ENCODE measurements at places on chromosomes 6 and 20.

DNA sequence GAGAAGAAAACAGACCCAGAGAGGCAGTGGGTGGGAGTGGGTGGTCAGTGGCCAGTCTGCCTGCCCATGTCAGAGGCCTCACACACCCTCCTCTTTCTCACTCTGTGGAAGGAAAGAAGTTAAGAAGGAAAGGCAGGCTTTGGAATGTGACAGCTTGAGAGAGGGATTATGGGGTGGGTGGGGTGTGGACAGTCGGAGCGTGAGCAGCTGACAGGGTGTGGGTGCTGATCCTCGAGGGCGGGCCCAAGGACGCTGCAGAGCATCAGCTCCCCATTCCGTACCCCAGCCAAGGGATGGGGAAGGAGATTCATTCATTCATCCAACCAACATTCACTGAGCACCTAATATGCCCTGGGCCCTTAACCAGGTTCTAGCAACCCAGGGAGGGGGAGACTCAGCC lies 4.8 kb downstream of the TGM6 start:
- no peak for DNase-seq

DNA sequence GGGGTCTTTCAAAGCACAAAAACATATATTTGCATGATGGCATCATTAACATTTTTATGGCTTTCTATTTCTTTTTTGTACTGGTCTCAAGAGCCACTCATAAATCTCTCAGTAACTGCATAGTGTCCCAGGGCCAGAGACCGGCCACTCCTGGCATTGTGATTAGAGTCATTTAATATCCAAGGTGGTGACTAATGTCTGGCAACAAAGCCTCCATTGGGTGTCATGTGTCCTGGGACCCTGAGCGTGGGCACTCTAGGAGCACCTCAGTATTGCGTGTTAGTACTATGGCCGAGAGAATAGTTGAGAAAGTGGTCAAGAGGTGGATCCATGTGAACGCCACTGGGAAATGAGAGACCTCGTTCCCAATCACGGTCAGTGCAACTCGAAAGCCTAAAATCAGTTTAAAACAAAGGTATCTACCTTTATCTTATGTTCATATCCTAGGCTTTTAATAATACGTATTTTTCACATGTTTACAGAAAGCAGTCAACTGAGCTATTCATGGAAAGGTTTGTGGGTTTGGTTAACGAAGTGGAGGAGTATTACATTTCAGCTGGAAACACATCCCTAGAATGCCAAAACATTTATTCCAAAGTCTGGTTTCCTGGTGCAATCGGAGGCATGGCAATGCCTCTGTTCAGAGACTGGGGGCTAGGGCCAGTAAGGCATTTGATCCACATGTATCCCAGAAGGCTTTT lies 2.7 kb upstream of the ESR1 start:
- DNase-seq, result no peak

GRCh38 chr20:45338121-45339030 lies 9.8 kb downstream of the SDC4 start:
- DNase-seq, result peak; percentile 46

- no peak for DNase-seq
Observed at GRCh38 chr6:72850469-72850868, 228.6 kb downstream of the KCNQ5 start.

GRCh38 chr20:40192529-40192928 lies 496.5 kb downstream of the MAFB start:
- DNase-seq, result no peak

GRCh38 chr6:151292974-151293687 lies 53.4 kb downstream of the AKAP12 start:
- peak; percentile 87 for DNase-seq

- no peak for DNase-seq
Observed at GRCh38 chr20:63057171-63058117, 50.7 kb upstream of the BHLHE23 start.

GRCh38 chr6:62285612-62286469 lies at the start of gene KHDRBS2:
KHDRBS2 (minus strand) TSS chr6:62286225.
- no peak for DNase-seq

- no peak for DNase-seq
Observed at GRCh38 chr6:79033279-79033678, 44.8 kb downstream of the PHIP start.

DNA sequence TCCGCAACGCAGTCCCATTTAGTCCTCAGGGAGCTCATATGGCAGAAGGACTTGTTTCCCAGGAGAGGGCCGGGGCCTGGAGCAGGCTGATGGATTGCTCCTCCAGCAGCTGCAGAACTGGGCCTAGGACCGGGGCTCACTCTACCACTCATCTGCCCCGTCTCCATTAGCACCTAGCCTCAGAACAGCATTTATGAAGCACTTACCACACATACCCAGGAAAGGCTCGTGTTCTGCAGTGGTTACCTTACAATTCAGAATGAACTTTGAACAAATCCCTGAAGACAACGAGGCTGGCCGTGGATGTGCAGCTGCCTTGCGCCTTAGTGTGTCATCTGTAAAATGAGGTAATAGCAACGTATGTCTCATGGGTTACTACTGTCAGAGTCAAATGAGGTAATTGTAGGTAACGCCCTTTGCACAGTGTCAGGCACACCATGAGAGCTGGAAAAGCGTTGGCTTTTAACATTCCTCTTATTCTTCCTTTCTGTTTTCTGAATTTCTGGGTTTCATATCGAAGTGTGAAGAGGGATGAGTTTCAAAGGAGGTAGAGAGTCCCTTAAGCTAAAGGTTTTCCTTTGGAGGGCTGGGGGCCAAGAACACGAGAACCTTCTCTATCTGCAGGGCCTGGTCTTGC lies 46.3 kb upstream of the CD93 start:
- DNase-seq, result no peak

DNA sequence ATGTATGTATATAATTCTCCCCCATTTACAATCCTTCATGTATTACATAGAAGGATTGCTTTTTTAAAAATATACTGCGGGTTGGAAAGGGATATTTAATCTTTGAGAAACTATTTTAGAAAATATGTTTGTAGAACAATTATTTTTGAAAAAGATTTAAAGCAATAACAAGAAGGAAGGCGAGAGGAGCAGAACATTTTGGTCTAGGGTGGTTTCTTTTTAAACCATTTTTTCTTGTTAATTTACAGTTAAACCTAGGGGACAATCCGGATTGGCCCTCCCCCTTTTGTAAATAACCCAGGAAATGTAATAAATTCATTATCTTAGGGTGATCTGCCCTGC lies 3.6 kb downstream of the FOXC1 start:
- no peak for DNase-seq

DNA sequence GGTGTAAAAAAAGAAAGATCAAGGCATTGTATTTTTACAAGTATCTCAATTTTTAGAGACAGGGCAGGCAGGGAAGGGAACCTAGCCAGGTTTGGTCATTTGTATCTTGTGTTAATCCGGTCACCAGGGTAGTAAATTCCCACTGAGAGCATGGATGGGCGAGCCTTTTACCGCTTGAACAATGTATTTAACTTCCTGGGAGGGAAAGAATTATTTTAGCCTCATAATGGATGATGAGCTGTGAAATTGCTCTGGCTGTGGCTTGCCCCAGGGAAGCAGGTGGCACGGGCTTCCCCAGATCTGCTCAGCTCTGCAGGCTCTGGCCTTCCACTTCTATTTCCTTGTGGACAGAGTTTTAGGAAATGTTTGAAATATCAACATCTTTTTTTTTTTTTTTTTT lies 72.9 kb downstream of the TOX2 start:
- no peak for DNase-seq

- DNase-seq, result no peak
Observed at GRCh38 chr6:82283771-82284410, 36.3 kb upstream of the IBTK start.

GRCh38 chr6:5025911-5026819 lies 22.3 kb upstream of the RPP40 start:
- DNase-seq, result peak; percentile 43

DNA sequence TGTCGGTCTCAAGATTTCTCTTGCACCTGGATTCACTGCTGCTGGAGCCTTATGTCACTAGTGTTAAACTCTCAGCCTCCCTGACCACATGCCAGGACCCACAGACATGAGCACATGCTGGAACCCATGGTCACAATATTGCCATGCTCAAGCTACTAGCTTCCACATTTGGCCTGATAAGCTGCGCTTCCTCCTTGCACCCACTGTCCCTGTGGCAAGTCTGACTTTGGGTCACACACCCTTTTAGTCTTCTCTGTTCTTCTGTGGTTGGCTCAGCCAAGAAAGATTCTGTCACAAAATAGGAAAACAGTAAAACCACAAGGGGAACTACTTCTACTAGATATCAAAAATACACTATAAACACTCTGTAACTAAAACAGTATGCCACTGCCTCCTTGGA lies 68.9 kb upstream of the HDAC2 start:
- DNase-seq, result no peak

DNA sequence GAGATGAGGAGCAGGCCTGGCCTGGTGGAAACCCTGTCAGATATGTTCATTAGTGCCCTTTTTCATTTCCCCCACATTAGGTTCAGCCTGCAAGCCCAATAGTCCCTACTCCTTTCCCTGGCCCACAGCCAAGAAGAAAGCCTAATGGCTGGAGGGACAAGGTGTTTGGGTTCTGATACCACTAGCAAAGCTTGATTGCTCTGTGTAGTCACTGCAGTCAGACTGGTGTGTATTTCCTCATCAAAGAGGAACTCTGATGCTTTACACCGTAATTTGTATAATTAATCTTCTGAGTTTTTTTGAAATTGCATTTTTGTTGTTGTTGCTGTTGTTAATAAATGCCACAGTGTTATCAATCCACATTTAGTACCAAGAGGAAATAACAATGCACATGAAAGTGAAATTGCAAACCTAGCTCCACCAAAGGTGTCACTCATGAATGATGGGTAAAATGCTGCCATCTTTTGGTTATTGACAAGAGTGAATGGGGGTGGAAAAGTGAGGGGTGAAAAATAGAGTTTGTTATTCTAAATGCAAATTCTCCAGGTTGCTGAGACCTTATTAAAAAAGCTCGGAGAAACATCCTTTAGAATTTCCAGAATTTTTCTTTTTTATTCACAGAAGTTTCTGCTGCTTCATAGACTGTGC lies 320.2 kb upstream of the POU3F2 start:
- no peak for DNase-seq

DNA sequence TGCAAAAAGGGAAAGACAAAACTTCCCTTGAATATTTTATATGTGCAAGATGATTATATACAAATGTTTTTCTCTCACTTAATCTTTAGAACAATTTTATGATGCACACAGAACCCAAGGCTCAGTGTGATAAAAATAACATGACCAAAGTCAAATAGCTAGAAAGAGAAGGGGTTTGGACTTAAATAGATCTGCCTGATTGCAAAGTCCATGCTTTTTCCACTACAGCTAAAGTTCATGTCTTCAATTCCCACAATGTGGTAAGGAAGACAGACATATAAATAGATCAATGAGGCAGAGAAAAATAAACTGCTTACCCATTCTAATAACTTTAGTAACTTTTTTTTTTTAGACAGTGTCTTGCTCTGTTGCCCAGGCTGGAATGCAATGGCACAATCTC lies 143.8 kb downstream of the CDK19 start:
- no peak for DNase-seq

DNA sequence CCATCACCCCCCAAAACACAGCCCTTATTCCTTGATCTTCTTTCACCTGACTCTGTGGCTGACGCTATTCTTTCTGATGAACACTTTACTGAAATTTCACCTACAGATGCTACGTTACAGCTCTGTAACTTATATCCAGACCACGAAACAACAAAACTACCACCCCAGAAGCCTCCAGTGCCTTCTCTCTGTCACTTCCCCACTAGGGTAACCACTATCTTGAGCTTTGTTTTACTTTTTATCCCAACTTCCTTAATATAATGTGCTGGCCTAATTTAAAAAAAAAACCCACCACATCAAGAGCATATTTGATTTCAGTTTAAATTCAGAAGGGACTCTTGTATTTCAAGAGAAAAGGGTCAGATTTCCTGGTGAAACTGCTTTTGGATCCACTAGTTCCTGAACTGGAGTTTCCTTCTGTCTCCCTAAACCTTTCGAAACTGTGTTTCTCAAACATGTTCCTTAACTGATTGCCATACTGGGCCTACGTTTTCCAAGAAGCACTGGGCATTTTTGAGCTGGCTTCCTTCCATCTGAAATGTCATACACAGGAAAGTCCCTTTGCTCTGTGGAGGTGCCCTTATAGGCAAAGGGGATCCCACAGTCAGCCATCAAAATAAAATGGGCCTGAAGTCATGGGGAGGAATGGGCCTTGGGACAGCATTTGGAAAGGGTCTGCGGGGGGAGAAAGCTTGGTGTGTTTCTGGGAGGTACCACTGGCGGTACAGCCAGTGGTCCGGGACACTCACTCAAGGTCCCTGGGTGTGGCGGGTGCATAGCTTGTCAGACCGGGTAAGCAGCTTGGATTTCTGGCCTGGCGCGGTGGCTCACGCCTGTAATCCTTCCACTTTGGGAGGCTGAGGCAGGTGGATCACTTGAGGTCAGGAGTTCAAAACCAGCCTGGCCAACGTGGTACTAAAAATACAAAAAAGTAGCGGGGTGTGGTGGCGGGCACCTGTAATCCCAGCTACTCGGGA lies 25.8 kb upstream of the RTF2 start:
- DNase-seq, result no peak

DNA sequence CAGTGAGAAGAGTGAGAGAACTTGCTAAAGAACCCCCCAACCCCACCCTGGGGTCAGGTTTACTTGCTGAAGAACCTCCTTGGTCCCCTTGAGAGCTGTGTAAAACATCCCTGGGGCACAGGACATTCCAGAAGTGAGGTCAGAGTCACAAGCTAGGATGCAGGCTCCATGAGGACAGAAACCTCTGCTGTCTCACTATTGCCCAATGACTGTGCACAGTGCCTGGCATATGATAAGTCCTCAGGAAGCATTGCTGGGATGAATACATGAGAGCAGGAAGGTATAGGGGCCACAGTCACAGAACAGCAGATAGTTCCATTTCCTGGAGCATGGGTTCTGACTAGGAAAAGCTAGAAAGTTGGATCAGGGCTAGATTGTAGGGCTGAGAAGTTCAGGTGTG lies 18.4 kb downstream of the NT5E start:
- peak; percentile 50 for DNase-seq

DNA sequence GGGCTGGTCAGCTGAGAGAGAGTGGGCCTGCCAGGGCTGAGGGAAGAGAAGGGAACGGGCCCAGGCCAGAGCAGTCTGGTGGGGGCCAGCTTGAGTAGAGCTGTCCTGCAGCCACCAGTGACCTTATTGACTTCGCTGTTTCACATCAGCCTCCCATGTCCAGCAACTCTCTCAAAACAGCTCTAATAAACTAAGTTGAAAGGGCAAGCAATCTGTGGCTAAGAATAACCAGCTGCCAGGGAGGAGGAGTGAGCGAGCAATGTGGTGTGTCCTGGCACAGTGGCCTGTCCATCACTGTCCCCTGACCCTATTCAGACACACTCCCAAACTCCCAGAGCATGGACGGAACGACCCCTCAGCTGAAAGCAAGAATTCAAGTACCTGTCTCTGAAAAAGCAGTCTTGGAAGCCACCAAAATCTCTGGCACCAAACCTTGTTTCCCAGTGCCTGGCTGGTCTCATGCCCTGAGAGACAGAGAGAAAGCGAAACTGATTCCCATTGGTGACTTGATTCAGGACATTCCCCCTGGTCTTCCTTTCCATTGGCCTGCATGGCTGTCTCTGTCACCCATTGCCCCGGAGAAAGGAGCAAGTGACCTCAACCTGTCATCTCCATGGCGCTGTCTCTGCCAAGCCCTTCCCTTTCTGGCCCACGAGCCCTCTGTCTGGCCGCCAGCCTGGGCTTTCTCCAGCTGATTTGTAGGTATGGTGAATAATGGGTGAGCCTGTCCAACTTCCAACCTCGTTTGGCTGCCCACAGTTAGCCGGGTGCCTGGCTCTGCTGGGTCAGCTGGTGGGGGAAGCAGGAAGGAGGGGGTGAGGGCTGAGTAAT lies at the start of gene DDO:
DDO (minus strand) TSS at position 490 of the 831 bp plus-strand sequence. CDS start 2,113 bp downstream, outside the sequence.
- DNase-seq, result no peak

- DNase-seq, result no peak
Observed at GRCh38 chr6:24680582-24680981, 13.7 kb downstream of the ACOT13 start.

GRCh38 chr6:156647140-156647784 lies 129.9 kb upstream of the ARID1B start:
- DNase-seq, result no peak
